Activated CD4-positive, CD25-positive, alpha-beta regulatory T cell treated with anti-CD3 and anti-CD28 coated beads, Interleukin-2, amount 50 U/mL, for 24 hours (primary cell): ENCODE measurements at places on chromosomes 1 and 21.

DNA sequence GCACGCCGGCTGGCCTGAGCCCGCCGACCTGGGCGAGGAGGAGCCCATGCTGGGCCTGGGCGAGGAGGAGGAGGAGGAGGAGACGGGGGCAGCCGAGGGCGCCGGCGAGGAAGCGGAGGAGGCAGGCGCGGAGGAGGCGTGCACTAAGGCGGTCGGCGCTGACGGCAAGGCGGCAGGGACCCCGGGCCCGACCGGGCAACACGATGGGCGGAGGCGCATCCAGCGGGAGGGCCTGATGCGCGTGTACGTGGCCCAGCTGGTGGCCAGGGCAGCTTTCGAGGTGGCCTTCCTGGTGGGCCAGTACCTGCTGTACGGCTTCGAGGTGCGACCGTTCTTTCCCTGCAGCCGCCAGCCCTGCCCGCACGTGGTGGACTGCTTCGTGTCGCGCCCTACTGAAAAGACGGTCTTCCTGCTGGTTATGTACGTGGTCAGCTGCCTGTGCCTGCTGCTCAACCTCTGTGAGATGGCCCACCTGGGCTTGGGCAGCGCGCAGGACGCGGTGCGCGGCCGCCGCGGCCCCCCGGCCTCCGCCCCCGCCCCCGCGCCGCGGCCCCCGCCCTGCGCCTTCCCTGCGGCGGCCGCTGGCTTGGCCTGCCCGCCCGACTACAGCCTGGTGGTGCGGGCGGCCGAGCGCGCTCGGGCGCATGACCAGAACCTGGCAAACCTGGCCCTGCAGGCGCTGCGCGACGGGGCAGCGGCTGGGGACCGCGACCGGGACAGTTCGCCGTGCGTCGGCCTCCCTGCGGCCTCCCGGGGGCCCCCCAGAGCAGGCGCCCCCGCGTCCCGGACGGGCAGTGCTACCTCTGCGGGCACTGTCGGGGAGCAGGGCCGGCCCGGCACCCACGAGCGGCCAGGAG lies 7.2 kb upstream of the IBA57 start:
- ATAC-seq, result no peak

DNA sequence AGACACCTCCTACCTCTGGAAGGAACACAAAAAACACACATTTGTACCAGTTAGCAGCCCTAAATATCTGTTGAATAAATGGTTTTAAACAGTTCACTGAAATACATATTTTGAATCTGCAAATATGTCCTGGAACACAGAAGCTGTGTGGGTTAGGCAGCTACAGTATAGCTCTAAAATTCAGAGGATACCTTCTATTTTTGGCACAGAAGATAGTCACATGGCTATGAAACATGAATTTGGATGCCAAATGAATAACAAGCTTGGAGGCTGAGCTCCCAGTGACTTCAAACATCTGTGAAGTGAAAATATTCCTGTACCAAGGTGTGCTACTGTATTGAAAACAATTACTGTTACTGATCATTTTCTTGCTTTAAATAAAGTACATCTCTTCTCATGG lies 391.5 kb upstream of the ADGRL2 start:
- ATAC-seq, result no peak

DNA sequence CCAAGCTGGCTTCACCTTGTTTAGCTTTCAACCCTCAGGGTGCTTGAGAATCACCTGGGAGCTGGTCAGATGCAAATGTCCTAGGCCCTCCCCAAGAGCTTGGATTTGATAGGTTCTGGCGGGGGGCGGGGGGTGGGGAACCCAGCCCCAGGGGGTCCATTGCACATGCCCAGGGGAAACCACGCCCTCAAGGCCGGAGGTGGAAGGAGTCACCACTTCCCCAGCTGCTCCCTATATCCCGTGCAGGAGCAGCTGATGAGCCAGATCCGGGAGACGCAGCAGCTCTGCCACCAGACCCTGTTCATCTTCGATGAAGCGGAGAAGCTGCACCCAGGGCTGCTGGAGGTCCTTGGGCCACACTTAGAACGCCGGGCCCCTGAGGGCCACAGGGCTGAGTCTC lies 5.8 kb downstream of the TOR3A start:
- no peak for ATAC-seq

GRCh38 chr1:213572912-213573647 lies 414.7 kb upstream of the PROX1 start:
- ATAC-seq, result no peak

DNA sequence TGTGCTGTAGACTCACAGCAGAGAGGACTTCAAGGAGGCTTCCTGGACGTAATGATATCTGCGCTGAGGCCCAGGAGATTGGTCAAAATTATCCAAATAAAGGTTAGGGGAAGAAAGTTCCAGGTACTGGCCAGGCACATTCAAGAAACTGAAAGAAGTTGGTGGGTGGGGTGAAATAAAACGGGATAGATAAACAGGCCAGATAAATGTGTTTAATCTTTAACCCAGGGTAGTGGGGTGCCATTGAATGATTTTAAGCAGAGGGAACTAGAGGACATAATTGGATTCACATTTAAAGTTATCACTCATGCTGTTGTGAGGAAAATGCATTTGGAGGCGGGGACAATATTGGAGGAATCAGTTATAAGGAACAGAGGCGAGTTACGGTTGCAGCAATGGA lies 134.7 kb downstream of the NR5A2 start:
- no peak for ATAC-seq

- no peak for ATAC-seq
Observed at GRCh38 chr1:150696162-150696561, 792 bp downstream of the GOLPH3L start.

DNA sequence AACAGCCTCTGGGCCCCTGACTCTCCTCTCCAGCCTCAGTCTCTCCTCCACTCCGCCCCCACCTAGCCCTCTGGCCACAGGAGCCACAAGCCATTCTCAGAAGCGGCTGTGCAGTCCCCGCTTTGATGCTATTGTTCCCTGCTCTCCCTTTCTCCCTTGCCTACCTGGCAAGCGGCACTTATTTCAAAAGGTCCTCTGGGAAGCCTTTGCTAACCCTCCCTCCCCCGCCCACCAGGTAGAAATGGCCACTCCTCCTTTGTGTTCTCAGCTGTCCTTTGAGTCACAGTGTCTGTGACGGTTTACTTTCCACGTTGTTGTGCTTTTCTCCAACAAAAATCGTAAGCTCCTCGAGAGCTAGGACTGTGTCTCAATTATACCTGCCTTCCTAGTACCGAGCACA lies 338.4 kb upstream of the PROX1 start:
- ATAC-seq, result no peak

DNA sequence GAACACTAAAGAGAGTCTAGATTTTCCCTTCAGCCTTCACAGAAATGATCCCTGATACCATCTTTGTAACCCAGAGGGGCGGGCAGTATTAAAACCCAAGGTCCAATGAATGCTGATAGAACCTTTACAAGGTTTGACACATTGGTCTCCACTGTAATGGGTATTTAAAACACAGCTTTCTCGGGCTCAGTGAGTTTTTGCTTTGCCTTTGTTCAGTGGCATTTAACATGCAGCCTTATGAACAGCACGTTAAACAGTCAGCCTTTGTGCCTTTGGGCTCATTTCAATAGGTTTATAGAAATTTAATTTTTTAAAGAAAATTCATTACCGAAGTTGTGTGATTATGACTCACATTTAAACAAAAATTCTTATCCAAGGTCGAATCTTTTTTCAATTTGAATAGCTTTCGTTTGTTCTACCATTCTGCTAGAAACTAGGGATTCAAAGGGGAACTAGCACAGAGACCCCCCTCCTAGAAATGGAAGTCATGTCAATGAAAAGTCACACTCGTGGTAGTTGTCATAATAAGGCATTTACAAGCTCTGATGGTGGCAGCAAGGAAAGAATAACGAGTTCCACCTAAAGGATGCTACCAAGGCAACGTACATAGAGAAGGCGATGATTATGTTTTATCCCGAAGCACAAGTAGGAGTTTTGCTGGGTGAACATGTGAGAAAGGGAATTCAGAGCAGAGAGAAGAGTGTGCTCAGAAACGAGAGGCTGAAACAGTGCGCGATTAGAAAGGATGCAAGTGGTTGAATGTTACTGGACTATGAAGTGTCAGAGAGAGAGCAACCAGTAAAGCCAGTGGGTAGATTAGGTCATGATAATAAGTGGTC lies 66.2 kb downstream of the SGIP1 start:
- ATAC-seq, result no peak

DNA sequence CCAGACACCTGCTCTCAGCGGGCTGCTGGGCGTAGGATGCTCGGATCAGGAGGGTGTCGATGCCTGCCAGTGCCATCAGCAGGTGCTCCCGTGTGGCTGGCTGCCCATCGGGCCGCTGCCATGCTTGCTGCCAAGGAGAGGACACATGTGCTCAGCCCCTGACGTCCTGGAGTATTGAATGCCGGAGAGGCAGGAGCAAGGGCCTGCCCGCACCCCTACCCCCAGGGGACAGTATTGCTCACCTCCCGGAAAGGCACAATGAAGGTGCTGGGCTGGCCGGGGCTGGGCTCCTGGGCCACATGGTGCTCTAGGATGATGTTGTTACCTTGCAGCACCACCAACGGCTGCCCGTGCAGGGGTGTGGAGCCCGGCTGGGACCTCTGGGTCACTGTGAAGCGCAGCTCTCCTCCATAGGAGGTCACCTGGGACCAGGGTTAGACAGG lies 61.5 kb downstream of the HSPG2 start:
- no peak for ATAC-seq

DNA sequence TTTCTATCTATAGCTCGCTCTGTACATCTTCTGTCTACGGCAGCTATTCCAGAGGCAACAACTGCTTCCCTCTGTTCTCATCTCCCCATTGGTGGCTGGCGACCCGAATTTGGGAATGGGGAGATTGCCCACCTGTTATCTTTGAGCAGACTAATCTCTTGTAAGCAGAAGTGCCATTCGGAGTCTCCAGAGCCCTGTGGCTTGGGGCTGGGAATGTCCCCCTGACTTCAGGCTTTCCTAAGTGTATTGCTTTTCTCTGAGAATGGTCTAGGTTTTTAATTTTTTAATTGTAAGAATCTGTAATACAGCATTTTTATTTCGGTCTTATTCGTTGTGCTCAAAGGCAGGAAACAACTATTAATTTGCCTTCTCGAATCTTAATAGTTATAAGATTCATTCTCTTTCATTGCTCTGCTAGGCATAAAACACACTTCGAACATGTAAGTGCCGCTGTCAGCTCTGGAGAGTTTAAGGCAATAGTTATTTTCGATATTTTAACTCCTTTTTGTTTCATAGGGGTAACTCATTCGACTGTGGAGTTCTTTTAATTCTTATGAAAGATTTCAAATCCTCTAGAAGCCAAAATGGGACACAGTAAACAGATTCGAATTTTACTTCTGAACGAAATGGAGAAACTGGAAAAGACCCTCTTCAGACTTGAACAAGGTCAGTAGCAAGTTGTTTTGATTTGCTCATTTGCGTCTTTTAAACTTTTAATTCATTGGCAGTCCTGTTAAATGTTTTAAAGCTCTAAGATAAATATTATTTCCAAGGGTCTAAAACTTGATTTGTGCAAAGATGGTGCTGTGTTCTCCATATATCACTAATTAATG lies 514 bp downstream of the AGL start:
- ATAC-seq, result no peak

- ATAC-seq, result no peak
Observed at GRCh38 chr1:155007251-155007828, 4.7 kb downstream of the ZBTB7B start.

- ATAC-seq, result peak; percentile 96
Observed at GRCh38 chr1:150281758-150282557, at the start of gene CIART. CIART (plus strand) TSS chr1:150282554; CDS start chr1:150283268, 714 bp downstream.

GRCh38 chr21:46069166-46069565 lies 28.7 kb upstream of the COL6A2 start:
- no peak for ATAC-seq

DNA sequence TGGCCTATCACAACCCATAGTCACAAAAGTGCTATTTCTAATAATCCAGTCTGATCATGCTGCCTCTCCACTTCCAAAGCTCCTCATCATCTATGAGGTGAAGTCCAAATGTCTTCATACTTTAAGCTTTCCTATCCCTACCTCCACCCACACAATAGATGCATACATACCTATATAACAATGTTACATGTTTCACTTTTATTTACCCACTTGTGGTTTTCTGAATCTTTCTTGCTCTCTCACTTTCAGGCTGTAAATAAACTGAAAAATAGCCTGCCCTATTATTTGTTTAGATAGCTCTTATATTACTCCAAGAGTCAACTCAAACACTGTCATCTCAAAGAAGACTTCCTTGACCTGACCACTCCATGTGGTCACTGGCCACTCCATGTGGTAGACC lies 406.8 kb upstream of the BEND5 start:
- no peak for ATAC-seq

DNA sequence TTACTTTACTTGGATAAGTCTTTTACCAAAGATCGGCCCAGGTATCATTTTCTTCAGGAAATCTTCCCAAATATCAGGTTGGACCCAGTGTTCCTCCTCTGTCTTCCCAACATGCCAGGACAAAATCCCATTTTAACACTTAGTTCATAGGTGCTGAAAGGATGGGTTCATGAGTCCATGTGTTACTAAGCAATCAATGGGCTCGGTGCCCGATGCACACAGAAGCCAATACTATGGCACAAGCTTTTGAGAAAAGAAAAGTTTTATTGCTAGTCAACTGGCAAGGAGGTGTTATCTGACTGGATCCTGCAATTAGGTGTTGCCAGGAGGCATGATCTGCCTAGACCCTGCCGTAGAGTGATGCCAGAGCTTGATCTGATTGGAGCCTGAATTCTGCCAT lies 133.3 kb upstream of the SLC44A3 start:
- no peak for ATAC-seq

- no peak for ATAC-seq
Observed at GRCh38 chr1:154657556-154657955, 49.6 kb upstream of the ADAR start.

DNA sequence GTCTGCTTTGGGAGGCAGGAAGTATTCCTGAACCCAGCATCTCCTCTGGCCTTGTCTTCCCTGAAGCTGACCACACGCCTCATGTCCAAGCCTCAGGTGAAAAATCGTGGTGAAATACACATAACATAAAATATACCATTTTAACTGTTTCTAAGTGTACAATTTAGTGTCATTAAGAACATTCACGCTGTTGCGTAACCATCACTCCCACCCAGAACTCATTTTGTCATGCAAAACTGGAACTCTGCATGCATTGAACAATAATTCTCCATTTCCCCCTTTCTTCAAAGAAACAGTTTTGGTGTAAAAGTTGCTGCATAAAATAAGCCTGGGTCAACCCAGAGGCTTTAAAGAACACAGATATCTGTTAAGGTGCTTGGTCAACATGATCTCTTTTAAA lies 93.5 kb downstream of the PLD5 start:
- ATAC-seq, result no peak

GRCh38 chr1:31620631-31621497 lies 3.4 kb downstream of the HCRTR1 start:
- ATAC-seq, result no peak

DNA sequence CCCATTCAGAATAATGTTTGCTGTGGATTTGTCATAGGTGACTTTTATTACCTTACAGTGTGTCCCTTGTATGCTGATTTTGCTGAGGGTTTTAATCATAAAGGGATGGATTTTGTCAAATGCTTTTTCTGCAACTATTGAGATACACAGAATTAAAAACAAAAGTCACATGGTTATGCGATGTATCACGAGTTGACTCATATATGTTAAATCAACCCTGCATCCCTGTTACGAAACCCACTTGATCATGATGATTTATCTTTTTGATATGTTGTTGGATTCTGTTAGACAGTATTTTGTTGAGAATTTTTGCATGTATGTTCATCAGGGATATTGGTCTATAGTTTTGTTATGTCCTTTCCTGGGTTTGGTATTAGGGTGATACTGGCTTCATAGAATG lies 10.7 kb upstream of the OR2T34 start:
- no peak for ATAC-seq
